T47D (cell line): ENCODE measurements at places on chromosomes 2 and 18.

- DNase-seq: no peak
Observed at GRCh38 chr18:28637897-28638296, 461.0 kb upstream of the CDH2 start.

DNA sequence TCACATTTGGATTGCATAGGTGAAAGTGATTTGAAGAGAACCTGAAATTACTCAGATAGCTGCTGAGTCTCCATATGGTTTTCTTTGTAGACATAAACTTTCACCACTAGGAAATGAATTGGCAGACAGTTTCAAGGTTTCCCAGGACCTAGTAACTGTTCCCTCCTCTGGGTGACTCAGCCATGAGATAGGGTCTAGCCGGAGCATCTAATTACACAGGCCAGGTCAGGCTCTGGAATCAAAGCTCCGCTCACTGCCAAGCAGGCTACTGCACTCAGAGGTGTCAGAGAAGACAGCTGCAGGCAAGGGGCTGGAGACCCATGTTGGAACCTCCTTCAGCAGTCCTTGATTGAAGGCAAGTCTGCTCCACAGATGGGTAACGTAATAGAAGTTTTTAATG, 429.2 kb downstream of the TNS1 start:
- no peak for DNase-seq

DNA sequence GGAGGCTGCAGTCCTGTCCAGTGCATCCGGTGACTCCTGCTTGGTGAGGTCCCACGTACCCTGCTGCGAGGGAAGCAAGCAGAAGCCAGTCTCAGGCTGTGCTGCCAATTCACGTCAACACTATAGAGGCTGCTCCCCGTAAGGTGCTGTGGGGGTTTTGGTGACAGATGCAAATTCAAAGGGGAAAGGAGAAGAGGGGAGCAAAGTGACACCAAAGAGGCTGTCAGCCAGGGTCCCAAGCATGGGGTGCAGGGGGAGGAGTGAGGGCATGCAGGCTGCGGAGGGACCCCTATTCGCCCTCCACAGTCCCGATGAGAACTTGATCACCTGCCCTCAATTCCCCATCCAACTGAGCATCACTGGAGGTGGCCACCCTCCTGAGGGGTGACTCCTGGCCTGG, 179.4 kb upstream of the HS6ST1 start:
- DNase-seq: no peak

DNA sequence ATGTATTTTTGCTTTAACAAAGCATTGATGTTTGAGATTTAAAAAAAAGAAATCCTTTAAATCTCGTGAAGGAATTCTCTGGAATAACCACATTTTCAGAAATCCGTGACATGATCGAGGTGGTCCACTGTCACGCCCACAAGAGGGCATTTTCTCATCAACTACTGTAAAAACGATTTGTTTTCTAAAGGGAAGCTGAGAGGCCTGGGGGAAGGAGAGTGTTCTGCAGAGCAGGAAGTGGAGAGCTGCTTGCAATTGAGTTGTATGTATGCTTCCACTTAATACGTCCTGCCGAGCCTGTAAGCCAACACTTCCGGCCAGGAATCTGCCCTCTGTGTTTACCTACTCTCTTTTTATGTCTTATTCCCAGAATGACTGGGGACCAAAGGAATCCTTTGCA, 19.4 kb downstream of the KLHL29 start:
- DNase-seq: no peak
